ENCODE measurements at places on chromosomes 11 and 22.

- no peak for DNase-seq
Observed at GRCh38 chr22:46951350-46951749, 188.9 kb downstream of the TBC1D22A start.

DNA sequence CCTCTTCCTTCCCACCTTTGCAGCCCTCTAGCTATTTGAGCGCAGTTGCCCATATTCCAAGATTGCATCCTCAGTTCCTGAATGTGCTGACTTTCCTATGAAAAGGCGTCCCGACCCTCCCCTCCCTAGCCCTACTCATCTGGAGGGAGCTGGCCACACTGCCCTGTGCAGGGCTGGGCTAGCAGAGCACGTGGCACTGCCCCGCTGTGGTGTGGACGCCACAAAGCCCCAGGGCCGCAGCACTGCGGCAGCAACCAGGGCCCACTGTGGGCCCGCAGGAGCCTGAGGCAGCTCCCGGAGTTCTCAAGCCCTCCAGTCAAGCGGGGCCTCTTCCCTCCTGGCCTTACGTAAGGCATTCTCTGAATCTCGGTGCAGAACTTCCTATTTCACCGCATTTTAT is 27.6 kb downstream of the B3GAT1 start:
- no peak for DNase-seq

GRCh38 chr11:72352859-72353551 is 81.3 kb downstream of the CLPB start:
- no peak for DNase-seq

- DNase-seq = no peak
Observed at GRCh38 chr11:17240780-17241179, 33.0 kb upstream of the PIK3C2A start.

GRCh38 chr11:26931248-26931631 is 62.7 kb upstream of the FIBIN start:
- no peak for DNase-seq

DNA sequence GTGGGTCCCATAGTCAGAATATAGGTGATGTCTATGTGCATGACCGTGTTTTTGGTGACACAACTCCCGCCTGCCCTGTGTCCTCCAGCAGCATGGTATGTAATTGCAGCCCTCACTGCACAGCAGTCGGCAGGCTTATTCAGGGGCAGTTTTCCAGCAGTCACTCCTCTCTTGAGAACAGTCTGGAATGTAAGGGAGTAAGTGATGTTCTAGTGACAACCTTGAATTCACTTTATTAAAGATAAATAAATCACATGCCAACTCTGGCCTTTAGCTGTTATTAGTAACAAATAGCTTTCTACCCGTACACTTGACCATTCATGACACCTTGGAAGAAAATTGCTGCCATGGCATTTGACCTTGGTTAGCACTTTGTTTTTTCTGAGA is 27.9 kb downstream of the ZNRF3 start:
- DNase-seq = no peak

DNA sequence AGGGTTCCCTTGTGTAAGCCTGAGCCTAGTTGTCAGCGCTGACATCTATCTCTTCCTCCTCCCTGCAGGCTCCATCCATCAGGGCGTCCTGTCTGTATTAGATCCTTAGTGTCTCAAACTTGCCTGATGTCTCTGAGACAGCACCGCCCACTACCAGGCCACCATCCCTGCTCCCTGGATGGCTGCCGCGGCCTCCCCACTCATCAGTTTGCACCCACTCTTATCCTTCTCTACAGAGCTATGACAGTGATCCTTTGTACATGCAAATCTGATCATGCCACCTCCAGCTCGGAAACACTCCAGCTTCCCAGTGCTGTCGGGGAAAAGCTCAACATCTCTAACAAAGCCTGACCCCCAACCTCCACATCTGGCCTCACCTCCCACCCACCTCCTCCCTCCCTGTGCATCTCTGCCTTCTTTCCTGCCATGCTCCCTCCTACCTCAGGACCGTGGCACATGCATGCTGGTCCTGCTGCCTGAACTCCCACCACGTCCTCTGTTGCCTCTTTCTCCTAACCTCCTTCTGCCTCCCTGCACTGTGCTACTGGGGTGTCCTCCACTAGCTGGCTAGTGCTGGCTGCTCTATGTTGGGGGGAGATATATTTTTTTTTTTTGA is 61.6 kb upstream of the EIF3D start:
- DNase-seq = no peak

GRCh38 chr11:1589996-1590395 is 4.9 kb upstream of the KRTAP5-1 start:
- no peak for DNase-seq

- DNase-seq = peak; percentile 33
Observed at GRCh38 chr22:49827271-49827852, 311 bp downstream of the BRD1 start.

Data from stimulated activated CD4-positive, alpha-beta T cell treated with anti-CD3 and anti-CD28 coated beads, Interleukin-2, amount 100 ng/mL, for 24 hours (primary cell).